ENCODE measurements at places on chromosomes 16 and 17.
A peak's percentile ranks its signal among the peaks of the same experiment; 100 is the strongest.

GRCh38 chr17:80701730-80702129 is 157.1 kb downstream of the RPTOR start:
- DNase-seq: no peak
- no peak overlapping the region for H3K4me3 ChIP-seq
- H3K27me3 ChIP-seq: no peaks in the 10 kb centered on the region
- H3K36me3 ChIP-seq: no peaks in the 10 kb centered on the region
- no peak overlapping the region for H3K27ac ChIP-seq

GRCh38 chr16:89383095-89384003 is 107.0 kb downstream of the ANKRD11 start:
- no peak overlapping the region for H3K27ac ChIP-seq
- peaks cover 32% of the 10 kb centered on the region for H3K4me1 ChIP-seq
- H3K36me3 ChIP-seq: no peaks in the 10 kb centered on the region
- H3K4me3 ChIP-seq: no peak overlapping the region

DNA sequence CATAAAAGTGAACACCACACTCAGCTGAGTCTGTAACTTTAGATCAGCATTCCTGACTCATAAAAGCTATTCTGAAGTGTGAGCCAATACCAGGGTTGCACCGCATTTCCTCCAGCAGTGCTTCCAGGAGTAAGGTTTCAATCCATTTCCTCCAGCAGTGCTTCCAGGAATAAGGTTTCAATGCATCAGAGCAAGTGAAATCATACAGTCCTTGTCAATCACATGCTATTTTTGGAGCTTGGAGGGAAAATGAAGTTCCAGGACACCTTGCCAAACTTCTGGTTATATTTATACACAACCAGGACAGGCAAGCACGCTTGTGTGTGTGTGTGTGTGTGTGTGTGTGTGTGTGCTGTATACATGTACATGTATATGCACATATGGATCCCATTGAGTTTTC is 327.6 kb downstream of the GRIN2A start:
- H3K27me3 ChIP-seq: no peaks in the 10 kb centered on the region
- H3K4me1 ChIP-seq: no peaks in the 10 kb centered on the region
- H3K4me3 ChIP-seq: no peak overlapping the region
- no peak overlapping the region for H3K27ac ChIP-seq

DNA sequence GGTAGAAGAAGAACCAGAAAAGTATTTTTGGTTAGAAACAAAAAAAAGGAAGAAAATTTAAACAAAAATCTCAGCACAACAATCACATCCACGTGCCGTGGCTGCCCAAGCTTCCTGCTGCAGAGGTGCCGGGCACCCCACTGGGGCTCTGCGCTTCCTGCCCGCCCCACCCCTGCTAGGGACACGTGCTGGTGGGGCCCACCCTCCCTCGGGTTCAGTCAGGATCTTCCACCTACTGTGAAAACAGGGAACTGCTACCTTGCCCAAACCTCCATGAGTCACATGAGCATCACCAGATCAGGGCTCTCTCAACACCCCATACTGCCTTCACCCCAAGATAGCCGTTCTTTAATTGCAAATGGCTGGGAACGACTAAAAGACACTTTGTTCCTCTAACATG is 24.4 kb upstream of the CYTH1 start:
- no peaks in the 10 kb centered on the region for H3K27me3 ChIP-seq
- H3K4me3 ChIP-seq: no peak overlapping the region
- peak; percentile 77 for DNase-seq

DNA sequence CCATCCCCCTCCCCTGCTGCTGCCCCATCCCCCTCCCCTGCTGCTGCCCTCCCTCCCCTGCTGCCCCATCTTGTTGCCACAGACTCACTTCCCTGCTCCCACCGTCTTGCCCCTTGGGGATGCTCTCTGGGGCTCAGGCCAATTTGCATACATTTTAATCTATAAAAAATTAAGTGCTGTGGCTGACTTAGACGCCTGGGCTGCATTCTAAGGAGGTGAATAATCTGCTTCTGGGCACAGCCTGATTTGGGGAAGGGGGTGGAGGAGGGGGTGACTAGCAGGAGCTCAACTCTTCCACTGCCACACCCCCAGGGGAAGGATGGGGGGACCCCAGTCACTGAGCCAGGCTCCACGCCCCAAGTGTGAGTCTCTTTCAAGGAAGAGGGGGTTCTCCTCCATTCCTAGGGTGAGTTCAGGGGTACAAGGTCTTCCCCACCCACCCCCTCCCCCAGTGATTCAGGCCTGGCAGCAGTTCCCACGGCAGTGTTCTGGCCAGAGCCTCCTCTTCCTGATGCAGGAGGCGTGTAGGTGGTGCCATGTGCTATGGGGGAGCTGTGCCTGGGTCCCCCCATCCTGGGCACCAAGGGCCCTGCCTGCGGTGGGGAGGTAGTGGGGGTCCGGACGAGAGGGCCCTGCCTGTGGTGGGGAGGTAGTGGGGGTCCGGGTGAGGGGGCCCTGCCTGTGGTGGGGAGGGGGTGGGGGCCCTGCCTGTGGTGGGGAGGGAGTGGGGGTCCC is 5.0 kb downstream of the DPH1 start:
- H3K27ac ChIP-seq: no peak overlapping the region
- no peak for DNase-seq
- no peak overlapping the region for H3K4me3 ChIP-seq
- no peaks in the 10 kb centered on the region for H3K36me3 ChIP-seq
